HepG2 (cell line): ENCODE measurements at places on chromosomes 4 and X. TPM values are rescaled to one million over a fixed set of nuclear protein-coding genes. Genes with fewer than 3 reads are reported as not detected.

The RFC1 gene
- total RNA-seq = 78.8 and 118 TPM in 2 replicates

The FAM133A gene
- not detected in 2 replicates for total RNA-seq

The ARL9 gene
- total RNA-seq = not detected in 2 replicates

The CXCL10 gene
- total RNA-seq = not detected in 2 replicates

The RAB40A gene
- total RNA-seq = not detected in 2 replicates

The NDP gene
- total RNA-seq = not detected in 2 replicates

The PCSK1N gene
- 5.1 and 14.0 TPM in 2 replicates for total RNA-seq

The CHRDL1 gene
- not detected in 2 replicates for total RNA-seq

The RAB41 gene
- not detected in 2 replicates for total RNA-seq
